ENCODE measurements at places on chromosomes 6 and 20.

DNA sequence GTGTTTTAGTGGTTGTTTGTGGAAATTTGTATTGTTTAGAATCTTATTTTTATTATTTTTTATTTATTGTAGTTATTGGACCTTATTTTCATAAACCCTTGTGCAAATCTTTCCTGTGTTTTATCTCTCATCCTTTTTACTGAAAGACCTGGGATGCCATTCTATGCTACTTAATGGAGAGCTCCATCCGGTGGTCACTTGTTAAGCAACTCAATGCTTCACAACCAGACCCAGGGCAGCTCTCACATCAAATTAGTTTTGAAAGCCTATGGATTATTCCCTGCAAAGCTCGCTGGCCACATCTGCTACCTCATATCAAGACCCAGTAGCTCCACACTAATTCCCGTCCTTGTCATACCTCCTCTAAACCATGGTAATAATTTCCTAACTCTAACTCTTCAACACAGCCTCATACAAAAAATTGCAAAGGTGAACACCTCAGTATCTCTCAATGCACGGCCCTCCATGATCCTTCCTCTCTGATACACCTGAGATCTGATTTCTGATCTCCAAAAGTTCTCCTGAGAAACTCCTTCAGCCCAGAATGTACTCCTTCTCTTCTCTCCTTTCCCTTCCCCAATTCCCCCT is 296.6 kb upstream of the MANEA start:
- no peak for DNase-seq

DNA sequence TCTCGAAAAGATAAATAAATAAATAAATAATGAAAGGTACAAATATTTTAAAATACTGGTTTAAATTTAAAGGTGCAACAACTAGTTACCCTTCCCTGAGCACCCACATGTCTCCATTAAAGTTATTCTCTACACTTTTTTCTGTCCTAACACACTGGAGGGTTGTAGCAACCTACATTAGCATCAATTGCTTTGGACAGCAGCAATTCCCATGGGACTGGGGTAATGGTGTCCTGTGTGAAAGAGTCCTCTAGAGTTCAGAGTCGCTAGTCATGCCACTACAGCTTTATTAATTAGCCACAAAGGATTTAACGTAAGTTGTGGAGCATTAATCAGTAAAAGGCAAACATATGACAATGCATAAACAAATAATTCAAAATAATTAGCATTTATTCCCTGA is 14.1 kb upstream of the CD24 start:
- DNase-seq: no peak

DNA sequence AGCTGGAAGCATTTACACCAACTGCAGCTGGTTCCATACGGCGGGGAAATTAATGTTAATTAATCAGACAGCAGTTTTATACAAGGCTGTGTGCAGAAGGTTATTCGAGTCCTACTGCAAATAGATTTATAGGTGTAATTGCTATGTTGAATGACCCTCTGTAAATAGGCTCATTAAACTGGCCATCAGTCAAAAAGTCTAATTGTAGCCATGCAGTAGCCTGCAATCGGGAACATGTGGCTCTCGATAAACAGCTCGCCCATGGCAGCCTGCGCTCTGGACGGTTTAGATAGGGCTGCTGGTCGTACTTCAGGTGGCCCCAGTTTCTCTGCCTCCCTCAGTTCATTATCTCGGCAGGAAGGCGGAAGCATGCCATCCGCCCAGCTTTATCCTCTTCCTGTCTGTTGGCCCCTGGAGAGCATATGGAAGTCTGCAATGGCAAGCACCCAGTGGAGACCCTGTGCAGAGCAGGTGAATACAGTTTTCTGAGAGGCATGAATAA is 143.2 kb downstream of the MBOAT1 start:
- DNase-seq: no peak

GRCh38 chr6:157611406-157611805 is 211.6 kb upstream of the SNX9 start:
- DNase-seq: no peak

GRCh38 chr20:12925210-12925755 is 83.5 kb upstream of the SPTLC3 start:
- peak; percentile 59 for DNase-seq

GRCh38 chr20:54323227-54323734 is 115.4 kb downstream of the PFDN4 start:
- no peak for DNase-seq

DNA sequence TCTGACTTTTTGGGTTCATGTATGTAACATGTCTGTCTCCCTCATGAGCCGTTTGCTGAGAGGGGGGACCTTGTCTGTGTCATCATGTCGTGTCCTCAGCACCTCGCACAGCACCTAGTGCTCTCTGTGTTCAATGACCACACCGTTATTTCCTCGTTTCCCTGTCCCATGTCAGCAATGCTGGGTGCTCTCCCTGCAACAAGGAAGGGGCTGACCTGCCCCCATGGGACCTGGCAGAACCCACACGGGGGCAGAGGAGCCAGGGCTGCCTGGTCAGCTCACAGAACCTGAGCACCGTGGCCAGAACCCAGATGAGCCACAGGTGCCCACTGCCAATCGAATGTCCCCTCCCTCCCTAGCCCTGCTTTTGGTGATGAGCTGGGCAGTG is 7.3 kb downstream of the ADA start:
- no peak for DNase-seq

DNA sequence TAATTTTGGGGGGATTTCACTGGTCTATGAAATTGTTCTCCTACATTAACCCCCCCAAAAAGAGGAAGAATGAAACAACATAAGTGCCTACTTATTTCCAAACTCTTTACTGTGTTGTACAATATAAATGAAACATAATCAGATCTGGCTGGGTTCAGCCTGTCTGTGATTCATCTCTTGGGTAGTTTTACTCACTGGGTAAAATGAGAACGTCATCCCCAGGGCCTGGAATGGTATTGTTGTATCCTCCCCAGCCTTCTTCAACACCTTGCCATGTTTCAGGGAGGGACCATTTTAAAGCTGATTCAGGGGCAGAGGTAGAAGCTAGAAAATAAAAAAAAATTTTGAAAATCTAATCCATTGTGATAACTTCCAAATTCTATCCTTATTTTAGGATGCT is 256.7 kb downstream of the PKHD1 start:
- DNase-seq: no peak

DNA sequence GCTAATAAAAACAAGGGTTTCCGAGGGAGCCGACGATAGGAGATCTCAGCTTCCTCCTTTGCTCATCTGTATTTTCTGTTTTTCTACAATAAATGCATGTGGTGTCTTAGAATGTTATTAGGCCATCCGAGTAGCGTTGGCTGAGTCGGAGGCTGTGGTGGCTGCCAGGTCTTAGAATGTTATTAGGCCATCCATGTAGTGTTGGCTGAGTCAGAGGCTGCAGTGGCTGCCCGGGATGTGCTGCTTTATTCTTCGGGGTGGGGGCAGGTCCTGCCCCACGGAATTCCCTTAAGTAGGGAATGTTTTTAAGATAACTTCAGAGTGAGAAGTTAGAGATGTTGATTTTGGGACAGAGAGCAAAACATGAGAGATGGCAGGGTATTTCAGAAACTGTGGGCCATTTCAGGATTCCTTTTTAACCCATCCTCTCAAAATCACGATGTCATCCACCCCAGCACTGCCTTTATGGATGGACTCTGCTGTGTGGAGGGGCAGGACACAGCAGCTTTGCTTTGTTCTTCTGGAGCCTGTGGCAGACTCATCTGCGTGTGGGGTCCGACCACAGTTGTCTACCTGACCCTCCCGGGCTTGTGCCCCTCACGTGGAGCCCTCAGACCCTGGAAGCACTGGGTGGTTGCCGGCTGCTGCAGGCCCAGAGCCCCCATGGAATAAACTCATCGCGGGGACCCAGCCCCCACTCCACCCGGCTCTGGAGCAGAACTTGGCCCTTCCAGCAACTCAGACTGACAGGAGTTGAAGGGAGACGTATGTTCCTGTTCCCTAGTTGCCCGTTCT is 20.4 kb downstream of the OSBPL2 start:
- DNase-seq: no peak

DNA sequence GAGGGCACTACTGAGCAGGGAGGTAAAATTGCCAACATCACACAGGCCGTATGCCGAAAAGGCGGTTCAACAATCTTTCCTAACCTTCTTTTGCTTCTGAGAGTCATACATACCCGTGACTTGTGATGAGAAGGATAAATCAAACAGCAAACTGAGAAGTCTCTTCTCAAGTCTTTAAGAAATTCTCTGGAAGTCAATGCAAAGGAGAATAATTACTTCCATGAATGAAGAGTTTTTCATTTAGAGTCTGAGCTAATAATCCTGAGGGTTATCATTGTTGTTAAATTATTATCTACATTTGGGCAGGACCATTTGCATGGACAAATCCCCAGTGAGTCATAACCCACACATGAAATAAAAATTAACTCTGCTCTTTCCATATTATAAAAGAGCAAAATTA is 22.4 kb upstream of the ILRUN start:
- no peak for DNase-seq

DNA sequence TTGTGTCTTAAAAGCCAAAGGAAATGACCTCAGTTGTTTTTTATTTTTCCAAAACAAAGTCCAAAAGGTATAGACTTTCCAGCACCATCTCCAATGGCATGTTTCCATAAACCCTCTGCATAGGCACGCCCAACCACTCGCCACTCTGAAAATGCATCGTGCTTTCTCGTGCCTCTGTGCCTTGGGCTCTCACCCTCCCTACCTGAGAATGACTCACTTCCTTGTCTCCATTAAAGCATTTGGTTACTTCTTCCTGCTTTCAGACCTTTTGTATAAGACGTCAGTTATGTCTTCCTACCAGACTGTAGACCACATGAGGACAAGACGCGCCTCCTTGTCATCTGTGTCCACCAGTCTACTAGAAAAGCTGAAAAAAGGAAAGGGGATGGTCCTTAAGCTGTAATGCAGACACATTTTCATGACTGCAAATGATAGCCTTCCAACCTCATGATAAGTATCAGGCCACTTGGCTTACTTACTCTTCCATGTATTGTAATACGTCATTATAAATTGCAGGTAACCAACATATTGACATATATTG is 61.2 kb upstream of the CDYL start:
- DNase-seq: no peak

DNA sequence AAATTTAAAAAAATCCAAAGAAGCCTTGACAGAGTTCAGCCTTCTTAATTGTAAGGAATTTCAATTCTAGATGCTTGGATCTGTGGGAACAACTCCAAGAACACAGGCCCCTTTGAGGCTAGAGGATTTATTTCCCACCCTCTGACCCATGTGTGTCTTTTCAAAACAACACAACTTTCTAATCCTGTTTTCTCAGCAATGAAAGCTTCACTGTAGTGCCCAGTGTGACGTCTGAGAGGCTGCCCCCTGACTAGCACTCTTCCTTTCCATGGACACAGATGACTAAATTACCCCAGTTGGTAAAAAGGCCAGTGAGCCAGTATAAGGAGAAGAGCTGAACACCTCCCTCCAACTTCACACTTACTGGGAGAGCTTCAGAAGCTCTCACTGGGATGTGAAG is 16.5 kb upstream of the CCR6 start:
- no peak for DNase-seq

DNA sequence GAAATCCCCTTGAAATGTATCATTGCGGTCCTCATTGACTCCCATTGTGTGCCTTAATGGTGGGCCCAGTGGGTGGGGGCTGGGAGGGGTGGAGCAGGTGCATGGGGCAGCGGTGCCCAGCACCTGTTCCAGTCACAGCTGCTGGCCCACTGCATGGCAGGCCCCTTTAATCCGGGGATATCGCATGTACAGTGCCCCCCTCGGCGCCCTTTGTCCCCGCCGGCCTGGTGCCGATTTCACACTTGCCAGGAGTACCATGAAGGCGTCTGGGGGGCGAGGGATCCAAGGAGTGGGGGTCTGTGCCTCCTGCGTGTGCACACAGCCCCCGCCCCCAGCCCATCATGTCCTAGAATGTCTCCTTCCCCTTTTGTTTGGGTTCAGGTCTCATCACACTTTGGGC is 2.8 kb downstream of the SNAI1 start:
- DNase-seq: no peak

DNA sequence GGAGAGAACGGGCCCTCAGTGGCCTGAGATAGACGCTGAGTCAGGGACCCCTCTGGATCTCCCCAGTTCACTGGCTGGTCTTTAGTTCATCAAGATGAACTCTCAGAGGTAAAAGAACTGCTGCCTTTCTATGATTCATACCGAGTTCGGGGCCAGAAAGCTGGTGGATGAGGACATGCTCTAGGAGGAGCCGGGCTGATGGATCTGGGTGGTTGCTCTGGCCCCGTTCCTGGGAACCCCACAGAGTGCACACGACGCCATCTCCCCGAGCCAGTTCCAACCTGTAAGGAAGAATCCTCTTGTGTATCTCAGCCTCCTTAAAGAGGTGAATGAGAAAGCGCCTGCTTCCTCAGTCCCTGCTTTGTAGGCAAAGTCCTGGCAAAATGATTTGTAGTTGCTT is 142.6 kb upstream of the PDE10A start:
- DNase-seq: no peak

DNA sequence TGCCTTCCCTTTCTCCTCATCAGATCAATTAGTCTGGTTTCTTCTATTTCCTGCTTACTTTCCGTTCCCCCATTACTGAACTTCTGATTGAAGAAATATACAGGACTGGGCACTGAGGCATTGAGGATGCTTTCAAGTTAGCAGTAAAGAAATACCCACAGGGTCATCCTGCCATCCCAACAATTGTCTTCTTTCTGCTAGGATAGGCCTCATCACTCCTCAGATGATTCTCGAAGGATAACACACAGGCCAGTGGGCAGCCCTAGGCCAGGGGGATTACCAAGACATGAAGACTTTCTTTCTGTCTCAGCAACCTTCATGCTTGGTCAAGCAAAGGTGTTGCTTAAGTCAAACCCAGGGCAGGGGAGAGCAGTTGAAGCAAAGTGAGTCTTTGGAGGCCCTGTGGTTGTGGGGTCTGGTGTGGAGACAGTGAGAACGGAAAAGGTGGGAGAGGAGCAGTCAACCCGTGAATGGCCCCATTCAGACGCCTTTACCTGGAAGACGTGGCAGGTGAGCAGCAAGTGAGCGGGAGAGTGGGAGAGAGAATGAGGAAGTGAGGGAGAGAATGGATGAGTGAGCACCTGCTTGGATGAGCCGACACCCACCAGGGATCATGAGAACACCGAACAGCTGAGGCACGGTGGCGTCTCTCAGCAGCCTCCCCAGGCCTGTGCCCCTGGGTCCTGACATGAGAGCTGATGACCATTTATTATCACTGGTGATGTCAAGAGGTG is 462.9 kb downstream of the PREX1 start:
- no peak for DNase-seq

Data from thyroid gland (tissue), 4 donors.